SW 1271 (cell line): ENCODE measurements at places on chromosomes 2 and 18.

DNA sequence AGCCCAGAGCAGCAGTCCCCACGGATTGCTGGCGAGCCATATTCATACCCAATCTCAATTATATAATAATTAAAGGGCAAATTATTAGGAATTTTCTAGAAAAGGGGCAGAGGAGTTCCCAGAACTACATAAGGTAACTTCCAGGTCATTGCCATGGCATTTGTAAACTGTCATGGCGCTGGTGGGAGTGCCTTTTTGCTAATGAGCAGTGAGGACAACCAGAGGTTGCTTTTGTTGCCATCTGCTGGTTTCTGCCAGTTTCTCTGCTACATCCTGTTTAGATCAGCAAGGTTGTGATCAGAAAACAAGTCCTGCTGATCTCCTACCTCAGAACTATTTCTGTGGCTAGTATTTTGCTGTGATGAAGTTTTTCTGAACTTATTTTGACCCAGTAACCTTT lies 159.8 kb upstream of the PIEZO2 start:
- DNase-seq = peak; percentile 6

DNA sequence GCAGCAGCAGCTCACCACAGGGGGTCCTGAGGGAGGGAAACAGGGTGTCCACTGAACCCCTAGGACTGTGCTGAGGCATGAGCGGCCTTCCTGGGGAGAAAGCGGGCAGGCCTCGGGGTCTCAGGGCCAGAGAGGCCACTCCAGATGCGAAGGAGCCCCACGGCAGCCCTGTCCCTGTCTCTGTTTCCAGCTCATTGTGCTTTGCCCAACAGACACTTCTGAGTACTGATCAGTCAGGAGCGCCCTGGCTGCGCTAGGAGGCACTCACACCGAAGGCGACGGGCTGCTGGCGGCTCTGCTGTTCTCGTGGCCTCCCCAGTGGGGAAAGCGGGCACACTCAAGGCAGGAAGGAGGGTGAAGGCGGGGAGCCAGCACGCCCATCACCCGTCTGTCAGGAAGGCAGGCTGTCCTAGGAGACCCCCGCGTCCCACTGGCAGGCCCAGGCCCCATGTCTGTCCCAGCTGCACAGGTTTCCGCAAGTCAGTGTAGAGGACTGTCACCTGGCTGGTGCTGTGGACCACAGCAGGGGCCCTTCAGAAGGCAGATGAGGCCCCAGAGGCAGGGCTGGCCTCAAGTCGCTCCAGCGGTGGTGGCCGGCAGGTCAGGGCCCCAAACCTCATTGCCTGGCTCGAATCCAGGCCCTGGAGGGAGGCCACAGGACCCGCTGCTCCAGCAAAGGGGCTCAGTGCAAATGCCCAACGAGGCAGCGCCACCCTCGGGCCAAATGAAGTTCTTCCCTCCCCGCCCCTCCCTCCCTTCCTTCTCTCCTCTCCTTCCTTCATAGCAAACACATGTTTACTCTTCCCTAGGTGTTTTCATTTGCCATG lies 6.8 kb downstream of the ESPNL start:
- DNase-seq = no peak

- no peak for DNase-seq
These were observed 479.1 kb upstream of the FANCL start for GRCh38 chr2:58720033-58720769.

DNA sequence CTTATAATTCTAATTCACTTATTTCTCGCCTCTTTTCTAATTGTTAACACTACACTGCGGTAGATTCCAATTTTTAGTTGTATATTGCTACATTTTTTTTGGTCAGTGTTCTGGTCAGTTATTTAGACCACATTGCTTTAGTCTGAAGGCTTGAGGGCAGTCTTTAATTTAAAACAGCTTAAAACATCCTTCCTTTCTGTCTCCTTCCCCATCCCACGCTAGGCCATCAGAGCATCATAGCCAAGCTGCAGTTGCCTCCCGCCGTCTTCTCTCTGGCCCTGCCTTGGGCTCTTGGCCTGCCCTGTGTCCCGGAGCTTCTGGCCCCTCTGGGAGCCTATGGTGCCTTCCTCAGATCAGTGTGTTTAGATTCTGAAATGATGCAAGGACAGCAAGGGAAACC lies 52.6 kb upstream of the GLI2 start:
- no peak for DNase-seq

GRCh38 chr2:7621018-7621814 lies 704.0 kb downstream of the RNF144A start:
- DNase-seq = no peak

DNA sequence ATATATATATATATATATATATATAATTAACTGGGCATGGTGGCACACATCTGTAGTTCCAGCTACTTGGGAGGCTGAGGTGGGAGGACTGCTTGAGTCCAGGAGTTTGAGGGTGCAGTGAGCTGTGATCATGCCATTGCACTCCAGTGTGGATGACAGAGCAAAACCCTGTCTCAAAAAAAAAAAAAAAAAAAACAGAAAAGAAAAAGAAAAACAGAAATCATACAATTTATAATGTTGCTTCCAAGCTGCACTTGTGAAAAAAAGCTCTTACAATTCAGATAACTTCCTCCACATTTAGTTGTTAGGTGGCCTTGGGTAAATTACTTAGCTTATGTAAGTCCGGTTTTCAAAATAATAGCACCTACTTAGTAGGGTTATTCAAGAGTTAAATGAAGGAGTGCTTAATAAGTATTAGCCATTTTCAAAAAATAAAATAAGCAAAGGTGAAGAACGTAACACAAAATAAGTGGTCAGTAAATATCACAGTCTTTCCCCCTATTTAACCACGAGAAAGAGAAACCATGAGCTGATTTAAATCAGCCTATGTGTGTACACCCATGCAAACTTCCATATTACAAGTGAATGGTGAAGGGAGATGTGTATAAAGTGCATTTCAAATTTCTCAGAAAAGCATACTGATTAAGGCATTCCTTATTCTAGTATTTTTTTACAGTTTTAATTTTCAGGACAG lies 2.3 kb downstream of the WIPF1 start:
- no peak for DNase-seq
